ENCODE measurements at places on chromosomes 11 and 22. TPM values are rescaled to one million over a fixed set of nuclear protein-coding genes. Genes with fewer than 3 reads are reported as not detected.

- no peak for DNase-seq
Measured at GRCh38 chr11:69887841-69888427, 68.7 kb upstream of the FGF3 start.

GRCh38 chr22:40279017-40279416 is 67.3 kb upstream of the ADSL start:
- no peak for DNase-seq

Gene PRDX5
- total RNA-seq = 211 TPM

DNA sequence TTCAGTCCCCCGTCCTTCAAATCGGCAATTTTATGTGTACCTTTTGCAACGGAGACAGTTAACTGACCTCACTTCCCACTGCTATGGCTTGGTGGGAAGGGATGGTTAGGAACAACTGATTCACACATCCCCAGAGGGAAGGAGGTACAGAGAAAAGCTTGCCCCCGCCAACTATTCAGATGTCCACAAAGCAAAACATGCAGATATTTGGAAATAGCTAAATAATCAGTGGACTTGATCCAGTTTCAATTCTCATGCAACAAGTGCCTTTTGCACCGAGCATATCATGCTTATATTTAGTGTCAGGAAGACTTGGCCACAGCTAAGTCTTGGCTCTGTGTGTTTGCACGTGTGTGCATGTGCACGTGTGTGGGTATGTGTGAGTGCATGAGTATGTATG is 144.6 kb downstream of the SNX19 start:
- DNase-seq = no peak

Gene ADM2
- total RNA-seq = 5.8 TPM

Gene OR51L1
- not detected for total RNA-seq

Gene SGSM1
- not detected for total RNA-seq

- DNase-seq = no peak
Measured at GRCh38 chr22:42322562-42322926, 52.1 kb upstream of the TCF20 start.

Gene PRMT3
- 13.0 TPM for total RNA-seq

GRCh38 chr11:34223021-34223813 is 117.8 kb downstream of the NAT10 start:
- DNase-seq = peak; percentile 94

Gene RFPL2
- not detected for total RNA-seq
